ENCODE measurements at places on chromosomes 2 and 18.

DNA sequence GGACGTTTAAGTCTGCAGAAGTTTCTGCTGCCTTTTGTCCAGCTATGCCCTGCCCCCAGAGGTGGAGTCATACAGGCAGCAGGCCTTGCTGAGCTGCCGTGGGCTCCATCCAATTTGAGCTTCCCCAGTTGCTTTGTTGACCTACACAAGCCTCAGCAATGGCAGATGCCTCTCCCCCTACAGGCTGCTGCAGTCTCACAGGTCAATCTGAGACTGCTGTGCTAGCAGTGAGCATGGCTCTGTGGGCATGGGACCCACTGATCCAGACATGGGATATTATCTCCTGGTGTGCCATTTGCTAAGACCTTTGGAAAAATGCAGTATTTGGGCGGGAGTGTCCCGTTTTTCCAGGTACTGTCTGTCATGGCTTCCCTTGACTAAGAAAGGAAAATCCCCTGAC, 726.0 kb downstream of the ERBB4 start:
- no peak for DNase-seq

- no peak for DNase-seq
These were observed 93.5 kb downstream of the CAPN13 start for GRCh38 chr2:30713698-30714097.

DNA sequence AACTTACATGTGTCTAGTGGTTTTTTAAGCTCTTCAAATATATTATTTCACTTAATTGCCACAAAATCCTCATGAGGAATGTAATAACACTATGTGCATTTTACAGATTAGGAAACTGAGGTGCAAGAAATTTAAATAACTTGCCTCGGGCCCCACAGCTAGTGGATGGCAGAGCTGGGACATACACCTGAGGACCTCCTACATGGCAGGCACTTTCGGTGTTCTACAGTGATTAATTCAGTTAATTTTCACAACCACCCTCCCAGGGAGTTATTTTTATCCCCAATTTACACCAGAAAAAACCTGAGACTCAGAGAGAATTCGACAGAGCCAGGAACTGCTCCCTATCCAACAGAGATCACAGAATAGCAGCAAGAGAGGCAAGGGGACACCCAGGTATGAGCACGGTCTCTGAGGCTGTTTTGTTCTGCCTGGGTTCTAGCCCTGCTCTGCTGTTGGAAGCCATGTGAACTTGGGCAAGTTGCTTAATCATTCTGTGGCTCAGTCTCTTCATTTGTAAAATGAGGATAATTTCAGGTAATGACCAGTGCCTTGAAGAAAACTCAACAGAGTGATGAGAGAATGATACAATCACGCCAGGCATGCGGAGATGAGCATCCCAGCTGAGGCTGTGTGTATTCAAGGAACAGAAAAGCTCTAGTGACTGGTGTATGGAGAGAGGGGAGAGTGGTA, 82.3 kb downstream of the MYCN start:
- DNase-seq = no peak

- peak; percentile 86 for DNase-seq
These were observed 82.1 kb upstream of the POMC start for GRCh38 chr2:25250331-25251070.

GRCh38 chr2:191758518-191759507, 80.9 kb downstream of the NABP1 start:
- peak; percentile 66 for DNase-seq

- DNase-seq = peak; percentile 94
These were observed 105.9 kb upstream of the RMDN2 start for GRCh38 chr2:37819186-37819585.

- DNase-seq = no peak
These were observed 60.6 kb downstream of the IRS1 start for GRCh38 chr2:226738821-226739544.

GRCh38 chr18:25875551-25876240, 214.7 kb downstream of the SS18 start:
- DNase-seq = peak; percentile 29

GRCh38 chr2:228701506-228701905, 520.0 kb upstream of the SPHKAP start:
- DNase-seq = no peak

DNA sequence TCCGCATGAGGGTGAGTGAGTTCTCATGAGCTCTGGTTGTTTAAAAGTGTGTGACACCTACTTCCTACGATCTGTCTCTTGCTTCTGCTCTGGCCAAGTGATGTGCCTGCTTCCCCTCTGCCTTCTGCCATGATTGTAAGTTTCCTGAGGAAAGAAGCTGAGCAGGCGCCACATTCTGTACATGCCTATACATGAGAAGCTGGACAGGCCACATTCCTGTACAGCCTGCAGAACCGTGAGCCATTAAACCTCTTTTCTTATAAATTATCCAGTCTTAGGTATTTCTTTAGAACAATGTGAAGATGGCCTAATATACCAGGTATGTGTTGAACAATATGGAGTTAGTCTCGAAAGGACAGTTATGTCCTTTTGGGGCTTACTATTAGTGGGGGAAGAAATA, 281.0 kb downstream of the ALK start:
- DNase-seq = no peak

- DNase-seq = no peak
These were observed 60.1 kb upstream of the CD28 start for GRCh38 chr2:203646266-203646864.

- no peak for DNase-seq
These were observed 39.9 kb downstream of the CENPO start for GRCh38 chr2:24832931-24833701.

DNA sequence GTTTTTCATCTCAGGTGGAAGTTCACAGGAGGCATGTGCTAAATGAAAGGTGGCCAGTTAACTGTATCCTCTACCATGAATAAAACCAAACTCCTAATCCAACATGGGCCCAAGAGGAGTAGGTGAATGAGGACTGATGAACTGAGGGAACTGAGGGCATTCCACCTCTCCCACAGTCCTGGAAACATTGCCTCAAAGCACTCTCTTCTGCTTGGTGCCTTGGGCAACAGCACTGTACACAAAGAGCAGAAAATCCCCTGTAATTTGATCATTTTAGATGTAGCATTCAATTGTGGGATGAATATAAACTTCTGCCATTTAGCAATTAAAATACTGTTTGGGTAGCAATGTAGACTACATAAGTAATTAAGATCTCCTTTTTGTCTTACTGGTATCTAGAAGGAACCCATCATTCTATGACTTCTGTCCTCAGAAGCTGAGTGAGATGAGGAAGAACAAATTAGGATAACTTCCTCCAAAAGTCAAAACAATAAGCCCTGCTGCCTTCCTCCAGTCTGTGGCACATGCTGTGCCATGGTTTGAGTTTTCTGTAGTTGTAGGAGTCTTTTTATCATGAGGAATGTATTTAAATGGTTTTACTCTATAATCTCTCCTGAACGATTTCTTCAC, 86.7 kb upstream of the ZEB2 start:
- peak; percentile 34 for DNase-seq

DNA sequence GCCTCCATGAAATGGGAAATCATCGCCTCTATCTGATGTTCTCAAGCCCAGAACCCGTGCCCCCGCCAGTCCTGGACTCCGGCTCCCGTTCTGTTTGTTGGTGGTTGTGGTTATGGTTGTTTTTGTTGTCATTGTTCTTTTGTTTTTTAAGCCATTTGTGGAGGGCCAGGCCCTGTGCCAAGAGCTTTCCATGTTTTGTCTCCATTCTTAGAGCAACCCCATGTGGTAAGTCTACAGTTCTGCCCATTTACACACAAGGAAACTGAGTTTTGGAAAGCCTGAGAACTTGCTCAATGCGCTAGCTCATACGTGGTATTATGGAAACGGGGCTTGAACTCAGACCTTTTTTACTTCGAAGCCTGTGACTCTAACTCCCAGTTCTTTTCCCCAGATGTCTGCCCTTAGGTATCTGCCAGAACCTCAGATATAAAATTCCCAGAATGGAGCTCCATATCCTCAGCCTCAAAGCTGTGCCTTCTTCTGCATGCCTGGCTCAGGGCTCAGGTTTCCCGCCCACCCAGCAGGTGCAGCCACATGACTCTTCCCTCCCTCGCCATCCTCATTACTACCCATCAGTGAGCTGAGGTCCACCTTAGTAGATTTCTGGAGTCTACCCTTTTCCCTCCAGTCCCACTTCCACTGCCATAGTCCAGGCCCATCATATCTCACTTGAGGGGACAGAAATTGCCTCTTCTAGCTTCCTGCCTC, 194.1 kb downstream of the KLHL29 start:
- DNase-seq = no peak

DNA sequence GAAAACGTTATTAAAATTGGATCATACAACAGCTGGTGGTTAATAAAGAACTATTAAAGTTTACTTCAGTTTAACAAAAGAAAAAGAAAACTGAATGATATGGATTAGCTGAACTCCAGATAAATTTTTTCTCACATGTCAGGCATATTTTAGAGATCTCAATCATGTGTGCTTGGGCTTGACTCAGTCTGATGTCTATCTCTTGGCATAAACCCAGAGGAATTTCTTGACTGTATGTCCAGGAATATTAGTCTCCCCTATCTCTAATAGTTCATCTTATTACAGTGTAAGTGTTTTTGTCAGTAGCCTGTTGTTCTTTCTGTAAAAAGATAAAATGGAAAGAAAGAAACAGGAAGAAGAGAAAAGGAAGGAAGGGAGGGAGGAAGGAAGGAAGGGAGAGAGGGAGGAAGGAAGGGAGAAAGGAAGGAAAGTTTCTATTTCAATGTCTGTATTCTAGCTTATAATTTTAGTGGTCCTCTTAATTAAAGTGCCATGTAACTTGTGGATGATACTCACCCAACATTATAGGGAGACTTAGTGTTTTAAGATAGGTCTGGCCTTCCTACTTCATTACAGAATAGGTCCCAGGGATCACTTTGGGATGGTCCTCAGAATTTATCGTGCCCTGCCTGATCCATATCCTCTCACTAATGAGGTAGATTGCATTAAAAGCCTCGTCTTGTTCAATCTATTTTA, 99.7 kb upstream of the UGP2 start:
- DNase-seq = peak; percentile 86

- DNase-seq = peak; percentile 33
These were observed 246.3 kb upstream of the NRP2 start for GRCh38 chr2:205435970-205436369.

GRCh38 chr2:77800410-77800809, 278.2 kb upstream of the LRRTM4 start:
- no peak for DNase-seq

- peak; percentile 97 for DNase-seq
These were observed 66.9 kb upstream of the CYP26B1 start for GRCh38 chr2:72214429-72215143.

GRCh38 chr2:223692191-223692947, 90.2 kb upstream of the SCG2 start:
- peak; percentile 70 for DNase-seq

DNA sequence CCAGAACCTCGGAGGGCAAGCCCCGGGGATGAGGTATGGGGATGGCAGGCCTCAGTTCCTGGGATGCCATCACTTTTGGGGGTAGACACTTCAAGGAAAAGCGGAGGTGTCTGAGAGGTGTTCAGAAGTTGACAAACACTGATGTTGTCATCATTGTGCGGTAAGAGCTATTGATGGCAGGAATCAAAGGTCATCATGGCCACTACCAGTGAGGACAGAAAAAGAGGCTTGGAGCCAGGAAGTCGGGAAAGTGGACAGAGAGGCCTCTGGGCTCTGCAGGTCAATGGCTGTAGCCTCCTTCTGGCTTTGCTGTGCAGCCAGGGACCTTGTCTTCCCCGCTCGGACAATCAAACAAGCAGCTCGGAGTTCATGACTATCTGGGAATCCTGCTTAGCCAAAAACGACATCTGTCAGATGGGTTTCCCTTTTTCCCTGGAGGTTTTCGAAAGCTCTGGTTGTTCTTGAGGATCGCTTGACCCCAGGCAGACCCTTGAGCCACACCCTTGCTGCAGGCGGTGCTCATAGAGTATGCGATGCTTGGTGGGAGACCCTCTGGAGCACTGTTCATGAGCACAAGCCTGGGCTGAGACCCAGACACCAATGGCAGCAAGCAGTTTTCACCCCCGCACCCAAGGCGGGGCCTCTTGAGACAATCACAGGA, 19.4 kb downstream of the ACKR3 start:
- no peak for DNase-seq

GRCh38 chr2:97726261-97727064, 13.1 kb downstream of the ZAP70 start:
- DNase-seq = no peak

- no peak for DNase-seq
These were observed 9.0 kb downstream of the OBSL1 start for GRCh38 chr2:219562049-219563020.

GRCh38 chr18:27995770-27996502, 181.0 kb downstream of the CDH2 start:
- no peak for DNase-seq

GRCh38 chr18:68275616-68276015, 439.3 kb downstream of the TMX3 start:
- DNase-seq = peak; percentile 95

DNA sequence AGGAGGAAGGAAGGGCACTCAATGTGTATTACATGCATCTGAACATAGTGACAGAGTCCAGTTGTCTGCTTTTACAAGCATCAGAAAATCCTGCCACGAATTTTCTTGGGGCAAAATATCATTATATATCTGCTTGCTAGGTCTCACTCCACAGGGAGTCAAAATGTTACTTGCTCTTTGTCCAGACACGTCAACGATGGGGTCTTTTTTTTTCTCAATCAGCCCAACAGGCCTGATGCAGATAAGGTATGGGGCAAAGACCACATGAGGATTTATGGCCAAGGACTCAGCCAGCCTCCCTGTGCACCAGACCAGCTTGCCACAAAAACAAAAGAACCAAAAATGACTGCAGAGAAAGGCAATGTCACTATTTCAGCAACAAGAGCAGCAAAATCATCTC, 323.4 kb upstream of the PKDCC start:
- DNase-seq = no peak

DNA sequence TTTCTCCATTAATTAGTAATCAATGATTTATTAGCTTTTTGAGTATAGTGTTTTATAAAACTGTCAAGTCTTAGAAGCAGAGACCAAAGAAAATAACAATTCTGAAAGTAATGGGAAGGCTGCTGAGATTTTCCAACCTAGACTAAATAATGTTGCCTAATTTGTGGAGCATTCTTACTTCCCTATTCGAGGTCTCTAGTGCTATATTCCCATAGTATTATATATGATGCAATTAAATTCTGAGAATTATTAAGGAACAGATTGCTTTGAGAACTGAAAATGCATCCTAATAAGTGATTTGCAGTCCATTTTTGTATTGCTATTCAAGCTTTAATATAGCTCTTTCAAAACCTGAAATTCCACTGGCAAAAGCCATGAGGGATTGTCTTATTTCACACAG, 27.7 kb upstream of the DOCK10 start:
- no peak for DNase-seq
